NCI-H510A (cell line): ENCODE measurements at places on chromosomes 6 and 20.

- DNase-seq = no peak
Measured at GRCh38 chr6:49980898-49981297, 11.5 kb upstream of the DEFB113 start.

- DNase-seq = no peak
Measured at GRCh38 chr20:52168116-52168515, 23.5 kb downstream of the ZFP64 start.

DNA sequence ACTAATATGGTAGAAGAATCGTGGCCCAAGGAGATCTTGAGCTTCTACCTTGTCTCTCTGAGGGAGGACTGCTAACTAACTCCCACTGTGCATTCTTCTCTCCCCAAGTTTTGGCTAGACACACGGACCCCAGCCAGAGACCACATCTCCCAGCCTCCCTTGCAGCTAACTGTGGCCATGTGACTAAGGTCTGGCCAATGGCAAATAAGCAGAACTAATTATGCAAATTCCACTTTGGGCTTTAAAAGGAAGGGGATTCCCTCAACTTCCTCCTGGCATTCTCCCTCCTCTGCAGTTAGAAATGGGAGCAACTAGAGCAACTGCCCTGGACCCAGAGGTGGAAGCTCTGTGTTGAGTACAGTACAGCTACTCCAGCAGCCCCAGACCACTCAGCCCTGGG is 15.4 kb downstream of the BPIFA2 start:
- DNase-seq = no peak

DNA sequence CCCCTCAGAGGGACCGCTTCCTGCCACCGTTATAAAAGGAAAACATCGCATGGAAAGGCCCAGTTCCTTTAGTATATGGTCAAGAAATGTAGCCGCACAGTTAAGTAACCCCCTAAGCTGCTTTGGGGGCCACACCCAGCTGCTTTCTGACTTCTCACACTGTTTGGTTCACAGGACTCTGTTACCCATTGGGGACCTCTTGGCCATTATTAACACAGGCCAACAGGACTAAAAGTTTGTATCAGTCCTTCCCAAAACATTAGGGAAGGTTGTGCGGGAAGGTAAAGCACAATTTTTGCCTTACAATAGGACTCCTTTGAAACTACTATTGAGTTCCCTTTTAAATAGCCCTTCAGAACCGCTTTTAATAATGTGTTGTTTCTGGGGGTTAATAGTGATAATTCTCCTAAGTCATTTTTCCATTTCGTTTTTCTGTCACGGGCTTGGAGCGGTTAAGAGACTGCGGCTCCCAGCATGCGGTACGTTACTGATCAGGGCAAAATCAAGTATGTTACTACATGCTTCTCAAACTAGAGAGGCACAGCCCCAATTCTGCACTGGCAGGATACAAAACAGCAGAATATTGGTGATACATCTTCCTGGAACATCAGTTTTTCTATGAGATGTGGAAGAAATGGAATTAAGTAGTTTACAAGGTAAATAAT is 668 bp upstream of the RPP40 start:
- no peak for DNase-seq

DNA sequence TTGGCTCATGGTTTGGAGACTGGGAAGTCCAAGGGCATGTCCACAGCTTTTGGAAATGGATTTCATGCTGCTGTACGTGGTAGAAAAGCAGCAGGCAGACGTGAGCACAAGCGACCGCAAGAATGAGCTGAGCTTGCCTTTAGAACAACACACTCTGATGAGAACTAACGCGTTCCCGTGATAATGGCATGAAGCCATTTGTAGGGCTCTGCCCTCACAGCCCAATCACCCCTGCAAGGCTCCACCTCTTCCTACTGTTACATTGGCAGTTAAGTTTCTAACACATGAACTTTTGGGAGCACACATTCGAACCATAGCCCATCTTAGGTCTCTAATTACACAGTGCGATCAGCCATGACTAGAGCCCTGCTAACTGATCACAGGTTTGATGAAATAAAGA is 107.5 kb upstream of the TMEM170B start:
- DNase-seq = no peak

- DNase-seq = no peak
Measured at GRCh38 chr6:106446983-106447382, 86.5 kb downstream of the CRYBG1 start.

GRCh38 chr20:641516-641875 is 11.5 kb downstream of the SRXN1 start:
- no peak for DNase-seq

- no peak for DNase-seq
Measured at GRCh38 chr6:165049362-165049761, 260.0 kb downstream of the C6orf118 start.

DNA sequence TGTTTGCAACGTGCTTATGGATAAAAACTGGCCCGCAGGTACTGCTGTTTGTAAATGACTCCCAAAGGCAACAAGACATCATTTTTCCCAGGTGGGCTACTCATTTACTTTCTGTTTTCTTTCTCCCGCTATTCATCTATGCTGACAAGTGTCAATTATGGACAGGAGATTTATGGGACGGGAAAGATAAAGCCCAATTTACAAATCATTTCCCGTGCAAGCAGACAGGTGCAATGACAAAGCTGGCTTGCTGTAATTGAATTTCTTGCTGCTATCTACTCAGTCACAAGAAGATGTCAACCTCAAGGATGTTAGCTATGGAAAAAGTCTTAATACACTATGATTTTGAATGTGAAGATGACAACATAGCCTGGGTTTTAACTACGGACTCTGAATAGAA is 125.5 kb downstream of the EPHA7 start:
- DNase-seq = no peak
